ENCODE measurements at places on chromosomes 13 and 19.

DNA sequence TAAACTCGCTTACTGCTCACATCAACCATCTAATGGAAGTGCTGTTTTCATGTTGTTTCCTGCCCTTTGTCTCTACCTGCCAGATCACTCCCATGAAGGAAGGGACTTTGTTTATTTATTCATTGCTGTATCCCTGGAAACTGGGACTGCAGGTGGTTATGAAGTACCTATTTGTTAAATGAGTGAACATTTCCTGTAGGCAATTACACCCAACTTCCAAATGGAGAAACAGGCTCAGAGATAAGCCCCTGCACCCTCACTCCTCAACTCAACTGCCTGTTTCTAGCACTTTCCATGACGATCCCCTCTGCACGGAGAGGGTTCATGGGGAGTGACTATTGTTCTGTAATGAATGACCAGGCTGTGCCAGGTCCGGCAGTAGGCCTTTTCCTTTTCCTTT, 1.9 kb upstream of the SELENOW start:
- DNase-seq = no peak

- no peak for DNase-seq
Measured at GRCh38 chr19:53870485-53870844, 2.8 kb downstream of the MYADM start.

GRCh38 chr13:93304868-93305613, 78.4 kb downstream of the GPC6 start:
- no peak for DNase-seq

- DNase-seq = no peak
Measured at GRCh38 chr13:35763782-35764123, 287.3 kb upstream of the MAB21L1 start.

DNA sequence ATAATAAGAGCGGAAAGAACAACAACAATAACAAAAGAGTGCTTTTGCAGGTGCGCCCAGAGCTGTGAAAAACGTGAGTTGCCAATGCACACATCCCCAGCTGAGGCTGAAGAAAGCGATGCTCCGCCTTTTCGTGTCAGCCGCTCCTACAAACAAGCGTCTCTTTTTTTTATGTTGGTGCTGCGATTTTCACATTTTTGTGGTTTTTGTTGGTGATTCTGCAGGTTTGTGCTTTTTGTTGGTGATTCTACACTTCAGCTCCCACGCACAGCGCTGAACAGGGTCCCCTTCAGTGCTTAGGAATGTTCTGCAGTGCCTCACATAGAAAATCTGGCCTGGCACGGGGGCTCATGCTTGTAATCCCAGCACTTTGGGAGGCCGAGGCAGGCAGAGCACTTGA, 7.3 kb upstream of the SBK3 start:
- DNase-seq = no peak

DNA sequence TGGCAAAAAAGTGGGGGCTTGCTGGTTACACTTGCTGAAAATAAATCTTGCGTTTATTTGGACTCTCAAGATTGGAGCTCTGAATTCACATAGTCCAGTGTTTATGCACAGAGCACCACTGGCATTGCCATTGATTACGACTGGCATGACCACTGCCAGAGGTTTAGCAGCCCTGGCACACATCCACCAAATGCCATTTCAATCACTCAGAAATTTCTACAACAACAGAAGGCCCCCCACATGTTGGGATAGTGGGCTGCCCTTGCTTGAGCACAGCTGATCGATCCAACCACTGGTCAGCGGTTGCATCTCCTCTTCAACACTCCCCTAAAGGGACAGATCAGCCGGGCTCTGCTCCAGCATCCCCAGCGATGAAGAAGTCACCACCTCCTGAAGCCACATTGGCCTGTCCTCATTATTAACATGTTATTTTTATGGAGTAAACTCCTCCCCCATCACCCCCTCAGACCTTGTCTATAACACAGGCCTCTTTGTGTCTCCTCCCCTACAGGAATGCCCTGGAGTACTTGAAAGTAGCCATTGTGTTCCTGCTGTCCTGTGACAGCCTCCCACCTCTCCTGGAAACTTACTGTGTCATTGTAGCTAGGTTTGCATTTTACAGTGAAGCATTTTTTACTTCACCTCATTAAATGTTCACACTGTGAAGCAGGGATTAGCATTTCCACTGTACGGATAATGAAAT, 51.3 kb downstream of the CDADC1 start:
- DNase-seq = no peak

GRCh38 chr13:83216479-83217245, 665.6 kb downstream of the SLITRK1 start:
- no peak for DNase-seq

DNA sequence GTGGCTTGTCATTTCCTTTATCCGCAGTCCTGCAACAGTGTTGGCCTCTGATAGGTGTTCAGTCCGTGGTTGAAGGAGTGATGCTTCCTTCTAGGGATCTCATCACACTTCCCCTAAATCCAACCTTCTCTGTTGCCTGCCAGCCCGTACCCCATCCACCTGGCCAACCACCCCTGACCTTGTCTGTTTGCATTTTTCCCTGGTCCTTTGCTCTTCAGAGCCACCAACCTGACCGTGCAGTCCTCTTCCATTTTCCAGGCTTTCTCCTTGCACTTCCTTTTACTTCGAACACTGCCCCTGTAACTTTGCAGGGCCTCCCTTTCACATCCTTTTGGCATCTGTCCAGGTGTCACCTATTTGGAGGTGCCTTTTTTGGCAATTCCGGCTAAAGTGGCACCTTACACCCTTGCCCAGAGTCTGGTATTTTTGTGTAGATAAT, 696 bp downstream of the ZNF460 start:
- no peak for DNase-seq

- no peak for DNase-seq
Measured at GRCh38 chr19:14968247-14968646, 11.4 kb downstream of the SLC1A6 start.

DNA sequence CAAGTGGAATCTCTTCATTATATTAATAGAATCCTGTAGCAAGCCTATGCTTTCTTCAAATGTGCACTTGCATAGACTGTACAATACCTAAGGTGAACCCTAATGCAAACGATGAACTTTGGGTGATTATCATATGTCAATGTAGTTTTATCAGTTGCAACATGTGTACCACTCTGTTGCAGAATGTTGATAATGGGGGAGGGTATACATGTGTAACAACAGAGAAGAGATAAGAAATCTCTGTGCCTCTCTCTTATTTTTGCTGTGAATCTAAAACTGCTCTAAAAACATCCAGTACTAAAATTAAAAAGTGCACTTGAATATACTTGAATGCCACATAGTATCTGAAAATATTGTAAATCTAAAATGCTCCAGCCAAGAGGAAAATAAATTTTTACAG, 820.8 kb upstream of the MIR17HG start:
- DNase-seq = no peak

GRCh38 chr19:49408816-49409440, 14.3 kb downstream of the PTH2 start:
- no peak for DNase-seq

DNA sequence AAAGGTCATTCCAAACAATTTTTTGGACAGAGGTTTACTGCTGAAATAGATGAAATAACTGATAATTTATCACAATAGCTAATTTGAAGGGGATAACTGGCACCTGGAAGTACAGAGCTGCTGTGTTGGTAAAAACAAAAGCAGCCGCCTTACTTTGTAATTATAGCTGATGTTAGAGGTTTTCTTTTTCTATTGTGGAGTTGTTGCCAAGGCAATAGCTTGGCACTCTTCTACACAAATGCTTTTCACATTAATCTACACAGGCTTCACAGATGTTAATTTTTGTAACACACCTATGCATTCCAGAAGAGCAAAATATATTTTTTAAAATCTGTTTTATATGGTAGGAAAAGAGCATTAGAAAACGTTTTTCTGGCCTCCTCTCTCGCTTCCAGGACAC, 56.9 kb downstream of the LACC1 start:
- DNase-seq = no peak

DNA sequence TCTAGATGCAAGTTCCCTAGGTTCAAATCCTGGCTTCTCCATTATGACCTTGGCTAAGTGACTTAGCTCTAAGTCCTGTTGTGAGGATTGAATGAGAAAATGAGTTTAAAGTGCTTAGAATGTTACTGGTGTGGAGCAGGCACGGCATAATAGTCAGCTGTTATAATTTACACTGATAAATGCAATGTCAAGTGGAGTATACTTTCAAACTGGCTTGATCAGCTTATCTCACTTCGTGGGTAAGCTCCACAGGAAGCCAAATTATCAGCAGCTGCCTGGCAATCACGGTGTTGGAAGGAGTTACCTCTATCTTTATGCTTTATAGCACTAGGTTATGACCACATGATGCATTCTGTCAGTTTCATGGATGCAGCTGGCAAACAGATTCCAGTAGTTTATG, 272.8 kb downstream of the OLFM4 start:
- no peak for DNase-seq

- no peak for DNase-seq
Measured at GRCh38 chr13:109381546-109382180, 404.7 kb downstream of the IRS2 start.

DNA sequence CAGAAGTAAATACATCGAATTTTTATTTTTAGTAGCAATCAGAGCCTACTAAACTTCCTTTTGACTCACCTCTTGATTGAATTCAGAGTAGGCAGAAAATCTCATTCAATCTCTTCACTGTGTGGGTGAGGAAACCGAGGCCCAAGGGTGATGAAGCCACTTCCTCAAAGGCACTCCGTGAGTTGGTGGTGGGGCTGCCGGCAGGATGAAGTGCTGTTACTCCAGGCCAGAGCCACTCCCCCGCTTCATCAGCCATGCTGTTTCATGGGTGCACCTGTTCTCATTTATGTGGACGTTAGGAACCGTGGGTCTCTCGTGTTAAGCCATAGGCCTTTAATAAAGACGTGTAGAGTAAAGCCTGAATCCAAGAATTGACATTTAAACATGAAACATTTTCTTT, 13.2 kb downstream of the ING1 start:
- DNase-seq = no peak

DNA sequence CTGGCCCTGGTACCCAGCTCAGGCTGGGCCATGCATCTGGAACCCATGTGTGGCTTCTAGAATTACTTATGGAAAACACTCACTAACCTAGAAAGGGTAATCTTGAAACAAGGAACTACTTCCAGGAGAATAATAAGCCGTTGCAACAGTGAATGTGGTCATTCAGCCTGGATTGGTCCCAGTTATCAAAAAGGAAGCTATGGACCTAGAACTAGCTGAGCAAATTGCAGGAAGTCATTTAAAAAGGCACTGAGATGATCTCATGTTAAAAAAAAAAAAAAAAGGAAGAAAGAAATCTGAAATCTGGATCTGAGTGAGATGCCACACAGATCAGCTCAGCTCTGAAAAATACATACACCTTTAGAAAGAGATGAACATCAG, 59.6 kb downstream of the DCT start:
- no peak for DNase-seq

GRCh38 chr13:43484432-43485225, 302.1 kb downstream of the ENOX1 start:
- no peak for DNase-seq

DNA sequence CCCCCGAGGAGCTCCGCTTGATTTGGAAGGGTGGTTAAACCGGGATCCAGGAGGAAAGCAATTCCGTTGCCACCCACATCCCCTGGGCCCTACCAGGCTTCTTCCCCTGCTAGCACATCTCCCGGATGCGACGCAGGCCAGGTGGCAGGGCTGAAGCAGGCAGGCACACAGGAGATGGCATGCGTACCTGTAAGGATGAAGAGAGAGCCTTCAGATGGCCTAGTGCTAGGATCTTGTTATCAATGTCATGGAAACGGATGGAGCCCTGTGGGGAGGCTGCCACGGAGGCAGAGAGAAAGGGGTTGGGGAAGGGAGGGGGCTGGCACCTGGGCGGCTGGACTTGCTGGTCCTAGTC, 8.5 kb upstream of the SOX1 start:
- no peak for DNase-seq

GRCh38 chr13:55887561-55887960, 1253.2 kb upstream of the PRR20A start:
- no peak for DNase-seq

- DNase-seq = no peak
Measured at GRCh38 chr19:37966662-37967231, 59.7 kb downstream of the SIPA1L3 start.

DNA sequence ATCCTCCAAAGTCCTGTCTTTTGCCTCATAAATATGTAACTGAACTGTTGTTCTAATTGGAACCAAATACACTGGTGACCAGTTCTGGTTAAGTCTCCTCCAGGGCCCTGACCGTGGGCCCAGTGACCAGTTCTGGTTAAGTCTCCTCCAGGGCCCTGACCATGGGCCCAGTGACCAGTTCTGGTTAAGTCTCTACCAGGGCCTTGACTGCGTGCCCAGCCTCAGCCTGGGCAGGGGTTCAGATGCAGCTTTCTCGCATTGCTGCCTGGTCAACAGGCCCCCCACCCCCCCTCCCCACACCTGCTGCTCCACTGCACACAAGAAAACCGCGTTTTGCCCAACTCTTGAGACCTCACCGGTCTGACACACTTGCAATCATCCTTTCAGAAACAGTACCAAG, 3.8 kb upstream of the GRTP1 start:
- DNase-seq = no peak

GRCh38 chr13:49711218-49711863, 20.1 kb upstream of the EBPL start:
- no peak for DNase-seq

GRCh38 chr13:108662528-108662927, 33.1 kb downstream of the MYO16 start:
- DNase-seq = no peak

DNA sequence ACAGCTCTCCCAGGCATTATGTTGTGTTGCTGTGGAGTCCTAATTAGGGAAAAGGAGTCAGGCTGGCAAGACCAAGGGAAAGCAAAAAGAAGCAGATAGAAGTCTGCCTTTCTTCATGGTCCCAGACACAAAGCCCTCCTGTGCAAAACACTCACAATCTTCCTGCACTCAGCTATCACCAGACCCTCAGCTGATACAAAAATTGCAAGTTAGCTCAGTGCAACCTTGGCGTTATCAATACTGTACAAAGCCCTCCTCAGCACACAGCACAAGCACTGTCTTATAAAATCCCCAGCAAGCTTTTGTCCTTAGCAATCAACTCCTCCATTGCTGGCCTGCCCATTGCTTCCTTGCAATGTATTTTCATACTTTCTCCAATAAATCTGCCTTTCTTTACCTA, 3.2 kb downstream of the OR7C2 start:
- no peak for DNase-seq

- DNase-seq = no peak
Measured at GRCh38 chr13:32590266-32590665, 4.0 kb downstream of the PDS5B start.

GRCh38 chr13:44487989-44488388, 88.1 kb downstream of the TSC22D1 start:
- no peak for DNase-seq

DNA sequence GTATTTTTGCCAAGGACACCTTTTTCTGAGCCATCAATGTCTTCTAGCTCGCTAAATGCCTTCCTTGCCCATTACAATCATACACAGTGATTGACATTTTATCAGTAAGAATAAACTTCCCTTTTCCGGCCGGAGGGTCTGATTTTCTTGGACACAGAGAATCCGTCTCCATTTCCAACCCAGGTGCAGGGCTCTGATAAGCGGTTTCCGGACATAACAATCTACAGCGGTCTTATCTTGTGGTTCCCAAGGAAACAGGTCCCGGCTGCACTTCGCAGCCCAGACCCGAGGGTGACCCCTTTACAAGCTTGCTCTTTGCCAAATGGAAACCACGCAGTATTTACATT, 5.1 kb upstream of the ZNF77 start:
- DNase-seq = no peak

GRCh38 chr19:27876976-27877512, 1335.9 kb downstream of the UQCRFS1 start:
- DNase-seq = no peak

GRCh38 chr19:310141-310651, 19.0 kb upstream of the PLPP2 start:
- DNase-seq = no peak
